ENCODE measurements at places on chromosomes 3 and 15.

DNA sequence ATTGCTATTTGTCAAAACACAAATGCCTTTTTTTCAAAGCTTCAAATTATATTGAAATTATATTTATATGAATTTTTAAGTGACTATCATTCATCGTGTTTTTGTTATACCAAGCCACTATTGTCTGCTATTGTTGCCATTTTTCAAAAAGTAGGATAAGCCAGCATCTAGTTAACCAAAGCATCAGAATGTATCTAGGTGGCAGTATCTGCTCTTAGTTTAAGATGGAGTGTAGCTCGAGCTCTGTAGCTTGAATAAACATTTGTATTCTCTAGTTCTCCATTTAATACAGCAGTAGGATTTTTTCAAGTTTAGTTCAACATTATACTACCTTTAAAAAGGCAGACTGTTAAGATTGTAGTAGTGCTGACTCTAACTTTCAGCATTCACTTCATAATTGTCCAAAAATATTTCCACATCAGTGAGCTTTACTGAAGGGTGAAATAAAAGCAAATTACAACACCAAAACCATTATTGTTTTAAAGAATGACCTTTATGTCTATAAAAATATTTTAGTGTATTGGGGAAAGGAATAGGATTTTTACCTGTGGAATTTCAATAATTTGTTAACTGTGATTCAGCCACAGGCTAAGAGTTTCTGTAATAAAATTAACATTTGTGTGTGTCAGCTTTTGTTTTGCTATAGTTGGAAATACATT, 19.6 kb upstream of the C15orf61 start:
- DNase-seq: no peak

DNA sequence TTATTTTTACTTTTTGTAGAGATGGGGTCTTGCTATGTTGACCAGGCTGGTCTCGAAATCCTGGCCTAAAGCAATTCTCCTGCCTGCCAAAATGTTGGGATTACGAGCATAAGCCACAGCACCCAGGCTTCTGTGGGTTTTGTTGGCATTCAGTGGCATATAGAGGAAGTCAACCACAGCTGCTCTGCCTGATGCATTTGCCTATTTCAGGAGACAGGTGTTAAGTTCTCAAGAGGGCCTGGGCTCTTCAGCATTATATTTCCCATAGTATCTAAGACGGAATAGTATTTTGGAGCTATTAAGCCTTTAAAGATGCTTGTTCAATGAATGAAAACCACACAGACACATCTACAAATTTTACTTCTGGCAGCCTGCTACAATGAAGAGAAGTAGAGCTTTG, 73.5 kb upstream of the CSPG5 start:
- no peak for DNase-seq

GRCh38 chr3:129028866-129029265, 27.8 kb downstream of the EFCC1 start:
- DNase-seq: no peak

GRCh38 chr3:98003306-98003969, 31.2 kb upstream of the RIOX2 start:
- no peak for DNase-seq

- DNase-seq: no peak
Observed at GRCh38 chr3:134877788-134878187, 82.7 kb downstream of the EPHB1 start.

GRCh38 chr3:69906351-69906966, 93.1 kb upstream of the SAMMSON start:
- DNase-seq: no peak

GRCh38 chr3:105837143-105837740, 31.6 kb downstream of the CBLB start:
- DNase-seq: no peak

DNA sequence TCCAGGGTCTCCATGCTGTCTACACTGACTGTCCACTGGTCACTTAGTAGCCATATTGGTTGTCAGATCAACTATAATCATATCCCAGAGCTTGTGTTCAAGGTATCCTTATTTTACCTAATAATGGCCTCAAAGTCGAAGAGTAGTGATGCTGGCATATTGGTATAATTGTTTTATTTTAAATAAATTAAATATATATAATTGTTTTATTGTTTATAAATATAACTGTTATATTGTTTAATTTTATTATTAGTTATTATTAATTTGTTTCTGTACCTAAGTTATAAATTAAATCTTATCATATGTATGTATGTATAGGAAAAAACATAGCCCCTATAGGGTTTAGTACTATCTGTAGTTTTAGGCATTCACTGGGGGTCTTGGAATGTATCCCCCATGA, 205.0 kb downstream of the FOXP1 start:
- DNase-seq: no peak

DNA sequence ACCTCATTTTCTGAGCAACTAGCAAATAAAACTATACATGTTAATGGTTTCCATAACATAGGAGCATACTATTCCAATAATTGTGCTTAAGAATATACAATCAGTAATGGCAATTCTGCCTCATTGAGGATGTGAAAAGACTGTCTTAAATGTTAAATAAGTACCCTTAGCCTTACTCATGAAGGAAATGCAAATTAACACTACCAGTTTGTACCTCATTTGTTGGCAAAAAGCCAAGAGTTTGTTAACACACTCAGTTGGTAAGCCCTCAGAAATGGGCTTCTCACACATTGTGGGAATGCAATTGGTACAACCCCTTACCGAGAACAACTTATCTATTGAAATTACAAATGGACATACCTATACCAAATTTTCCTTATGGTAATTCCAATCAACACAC, 9.2 kb upstream of the STT3B start:
- DNase-seq: no peak

GRCh38 chr3:188948281-188948996, 223.3 kb upstream of the TPRG1 start:
- DNase-seq: no peak

DNA sequence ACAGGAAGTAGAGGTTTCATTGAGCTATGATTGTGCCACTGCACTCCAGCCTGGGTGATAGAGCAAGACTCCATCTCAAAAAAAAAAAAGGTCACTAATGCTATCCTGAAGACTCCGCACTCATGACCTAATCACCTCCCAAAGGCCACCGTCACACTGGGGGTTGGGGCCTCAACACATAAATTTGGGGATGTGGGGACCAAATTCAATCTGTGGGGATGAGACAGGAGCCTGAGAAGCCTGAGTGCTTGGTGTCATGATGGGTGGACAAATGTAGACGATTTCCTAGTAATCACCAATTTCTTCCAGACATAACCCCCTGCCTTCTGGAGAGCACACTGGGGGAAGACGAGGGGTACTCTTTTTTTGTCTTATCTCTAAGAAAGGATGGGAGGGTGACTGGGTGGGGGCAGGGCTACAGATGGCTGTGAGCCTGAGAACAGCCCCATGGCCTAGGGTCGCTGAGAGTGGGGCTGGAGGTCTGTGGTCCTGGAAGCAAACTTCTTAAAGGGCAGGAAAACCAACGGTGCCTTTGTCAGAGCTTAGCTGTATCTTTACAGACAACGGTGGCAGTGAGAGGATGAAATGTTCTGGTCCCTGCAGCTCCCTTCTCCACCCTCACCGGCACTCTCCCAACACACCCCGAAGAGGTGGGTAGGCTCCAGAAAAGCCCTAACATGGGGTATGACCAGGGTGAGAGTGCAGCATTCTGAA, 16.6 kb upstream of the KLF13 start:
- DNase-seq: no peak

- DNase-seq: no peak
Observed at GRCh38 chr3:112346491-112347122, 13.7 kb downstream of the CD200 start.

DNA sequence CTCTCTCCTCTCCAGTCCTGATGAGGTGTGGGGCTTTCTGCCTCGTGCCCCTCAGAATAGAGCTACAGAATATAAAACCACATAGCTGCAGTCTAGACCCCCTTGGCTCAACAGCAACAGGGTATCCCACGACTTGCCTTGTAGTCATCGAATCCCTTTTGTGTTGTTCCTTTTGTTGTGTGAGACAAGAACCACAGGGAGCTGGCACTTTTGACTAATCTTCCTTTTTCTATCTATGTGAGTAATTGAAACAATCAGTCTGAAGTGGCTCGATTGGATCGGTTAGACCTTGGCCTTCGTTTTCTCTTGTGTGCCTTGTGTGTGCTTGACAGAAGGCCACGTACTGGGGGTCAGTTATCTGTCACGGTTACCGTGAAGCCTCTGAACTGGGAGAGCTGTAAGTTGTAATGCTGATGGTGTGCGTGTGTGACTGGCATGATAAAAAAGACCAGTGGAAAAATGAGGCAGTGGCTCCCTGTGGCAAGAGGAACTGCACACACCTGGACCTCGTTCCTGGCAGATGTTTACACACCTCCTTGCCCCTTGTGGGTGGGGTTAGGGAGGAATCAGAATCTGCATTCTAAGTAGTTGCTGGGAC, 23.2 kb upstream of the IQCF6 start:
- DNase-seq: no peak

GRCh38 chr3:142618917-142619461, 22.8 kb downstream of the PLS1 start:
- no peak for DNase-seq

DNA sequence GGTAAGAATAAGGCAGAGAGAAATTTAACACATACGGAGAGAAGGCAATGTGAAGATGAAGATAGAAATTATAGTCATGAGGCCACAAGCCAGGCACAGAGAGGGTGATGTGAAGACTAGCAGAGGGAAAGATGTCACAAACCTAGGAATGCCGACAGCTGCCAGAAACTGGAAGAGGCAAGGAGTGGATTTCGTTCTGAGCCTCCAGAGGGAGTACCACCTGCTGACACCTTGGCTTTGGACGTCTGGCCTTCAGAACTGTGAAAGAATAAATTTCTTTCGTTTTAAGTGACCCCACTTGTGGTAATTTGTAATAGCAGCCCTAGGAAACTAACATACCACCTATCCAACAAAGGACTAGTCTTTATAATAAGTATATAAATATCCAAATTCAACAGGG, 5.0 kb upstream of the SGO1 start:
- no peak for DNase-seq

DNA sequence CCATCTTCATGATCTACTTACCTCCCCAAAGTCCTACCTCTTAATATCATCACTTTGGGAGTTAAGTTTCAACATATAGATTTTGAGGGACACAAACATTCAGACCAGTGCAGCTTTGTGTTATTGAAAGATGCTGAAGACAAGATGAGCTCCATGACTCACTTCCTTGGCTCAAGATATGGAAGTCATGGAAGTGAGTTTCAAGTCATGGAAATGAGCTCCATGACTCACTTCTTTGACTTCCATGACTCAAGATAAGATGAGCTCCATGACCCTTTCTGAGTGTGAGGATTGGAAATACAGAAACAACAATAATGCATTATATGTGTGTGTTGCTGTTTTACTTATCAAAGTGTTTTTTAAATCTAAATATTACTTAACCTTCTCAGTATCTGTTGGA, 170.2 kb upstream of the TPRG1 start:
- no peak for DNase-seq

DNA sequence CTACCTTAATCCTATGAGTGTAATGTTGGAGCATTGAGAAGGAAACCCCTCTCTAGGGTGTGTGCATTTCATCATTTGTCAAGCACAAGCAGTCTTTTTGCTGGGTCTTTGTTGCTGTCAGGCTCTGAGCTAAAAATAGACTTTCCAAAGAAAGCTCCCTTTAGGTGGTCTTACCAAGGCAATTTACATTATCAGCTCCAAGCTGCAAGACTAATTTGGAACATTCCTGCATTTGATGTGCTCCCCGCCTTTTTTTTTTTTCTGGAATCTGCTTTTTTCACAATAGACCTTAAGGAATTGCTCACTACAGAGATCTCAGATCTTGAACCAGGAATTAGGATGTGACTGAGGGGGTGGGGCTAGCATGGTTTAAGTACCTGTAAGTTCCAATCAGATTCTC, 60.6 kb upstream of the STAC start:
- DNase-seq: no peak

DNA sequence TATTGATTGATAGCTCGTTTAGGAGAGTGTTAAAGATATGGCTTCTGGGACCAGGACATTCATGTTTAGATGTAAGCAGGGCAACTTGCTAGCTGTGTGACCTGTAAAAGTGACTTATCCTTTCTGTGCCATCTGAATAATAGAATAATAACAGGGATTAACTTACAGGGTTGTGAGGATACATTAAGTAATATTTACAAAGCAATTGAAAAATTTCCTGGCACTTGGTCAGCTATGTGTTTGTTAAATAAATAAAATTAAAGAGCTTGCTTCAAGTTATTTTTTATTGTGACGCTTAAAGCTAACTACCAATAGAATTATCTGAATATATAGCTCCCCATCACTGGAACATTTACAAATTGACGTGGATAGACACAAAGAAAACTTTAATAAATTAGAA, 287.9 kb upstream of the CDIN1 start:
- no peak for DNase-seq

- DNase-seq: no peak
Observed at GRCh38 chr3:46162975-46163555, 45.0 kb downstream of the CCR1 start.

GRCh38 chr3:126308394-126309125, 48.6 kb downstream of the KLF15 start:
- no peak for DNase-seq

- no peak for DNase-seq
Observed at GRCh38 chr15:26475554-26475953, 297.3 kb downstream of the GABRB3 start.

DNA sequence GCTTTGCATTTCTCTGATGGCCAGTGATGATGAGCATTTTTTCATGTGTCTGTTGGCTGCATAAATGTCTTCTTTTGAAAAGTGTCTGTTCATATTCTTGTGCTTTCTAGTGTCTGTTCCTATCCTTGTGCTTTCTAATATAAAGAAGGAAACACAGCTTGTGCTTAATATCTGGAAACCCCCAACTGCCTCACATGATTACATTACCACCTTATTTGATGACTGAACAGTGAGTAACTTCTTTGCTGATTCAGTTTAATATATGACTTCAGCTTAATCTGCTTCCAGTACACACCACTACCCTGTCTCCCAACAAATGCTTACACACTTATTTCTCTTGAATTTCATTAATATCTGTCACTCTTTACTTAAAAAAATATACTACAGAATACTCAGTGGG, 835.1 kb downstream of the EDEM1 start:
- DNase-seq: no peak

DNA sequence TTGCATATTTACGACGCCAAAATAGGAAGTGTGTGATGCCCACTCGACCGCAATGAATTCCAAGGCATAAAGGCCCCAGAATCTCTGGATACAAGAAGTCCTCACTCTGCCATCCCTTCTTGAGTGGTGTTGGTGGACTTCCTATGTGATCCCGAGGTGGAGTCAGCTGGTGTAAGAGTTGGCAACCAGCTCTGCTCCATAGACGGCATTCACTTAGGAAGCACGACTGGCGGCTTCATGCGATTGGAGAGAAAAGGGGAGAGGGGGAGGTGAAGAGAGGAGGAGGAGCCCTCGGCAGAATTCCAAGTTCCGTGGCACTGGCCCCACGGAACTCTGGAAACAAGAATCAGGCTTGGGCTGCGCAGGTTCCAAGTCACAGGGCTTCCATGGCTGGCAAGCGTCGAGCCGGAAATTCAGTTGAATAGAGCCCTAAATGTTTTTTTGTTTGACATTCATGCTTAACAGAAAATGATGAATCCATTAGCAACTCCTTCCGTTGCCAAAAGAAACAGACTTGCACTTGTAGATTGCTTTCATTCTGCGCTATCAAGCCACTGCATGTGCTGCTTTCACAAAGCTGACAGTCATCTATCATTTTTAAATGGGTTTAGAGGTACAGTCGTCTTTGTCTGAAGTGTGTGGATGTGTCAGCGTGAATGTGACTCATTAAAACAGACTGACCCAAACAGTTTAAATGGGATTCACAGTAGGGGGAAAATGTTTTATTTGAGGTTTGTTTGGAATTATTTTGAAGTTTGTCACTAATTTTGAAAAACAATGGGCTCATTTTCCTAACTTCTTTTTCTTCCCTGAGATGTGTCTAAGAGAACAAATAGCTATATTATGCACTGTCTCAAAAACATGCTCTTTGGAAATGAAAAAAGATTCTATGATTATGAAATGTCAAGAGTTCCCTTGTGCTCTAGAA, 428.3 kb upstream of the ATP11B start:
- DNase-seq: no peak

Data from stimulated activated CD4-positive, alpha-beta T cell treated with anti-CD3 and anti-CD28 coated beads, Interleukin-1b, Interleukin-23, amount 100 ng/mL, for 1 hour (primary cell).